Transverse colon (tissue), 4 donors: ENCODE measurements at places on chromosomes 11 and 22. TPM values are rescaled to one million over a fixed set of nuclear protein-coding genes. Genes with fewer than 3 reads are reported as not detected.

DNA sequence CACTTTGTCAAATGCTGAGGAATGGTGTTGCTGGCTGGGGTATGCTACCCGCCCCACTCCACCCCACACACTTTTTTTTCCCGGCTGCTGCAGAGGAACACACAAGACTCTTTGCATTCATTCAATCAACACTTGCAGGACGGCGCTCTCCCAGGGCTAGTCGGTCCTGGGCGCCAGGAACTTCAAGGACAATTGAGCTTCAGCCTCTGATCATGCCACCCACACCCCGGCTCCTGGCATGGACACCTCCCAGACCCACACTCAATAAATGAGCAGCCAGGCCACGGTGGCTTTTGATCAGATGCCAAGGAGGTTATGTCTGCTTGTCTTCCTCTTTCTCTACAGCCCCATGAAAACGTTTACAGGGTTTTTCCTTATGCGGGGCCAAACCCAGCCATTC, 19.8 kb downstream of the TPST2 start:
- H3K36me3 ChIP-seq: no peaks in the 10 kb centered on the region
- no peaks in the 10 kb centered on the region for H3K27me3 ChIP-seq
- no peak overlapping the region for H3K4me3 ChIP-seq
- no peak for DNase-seq
- no peaks in the 10 kb centered on the region for H3K4me1 ChIP-seq

DNA sequence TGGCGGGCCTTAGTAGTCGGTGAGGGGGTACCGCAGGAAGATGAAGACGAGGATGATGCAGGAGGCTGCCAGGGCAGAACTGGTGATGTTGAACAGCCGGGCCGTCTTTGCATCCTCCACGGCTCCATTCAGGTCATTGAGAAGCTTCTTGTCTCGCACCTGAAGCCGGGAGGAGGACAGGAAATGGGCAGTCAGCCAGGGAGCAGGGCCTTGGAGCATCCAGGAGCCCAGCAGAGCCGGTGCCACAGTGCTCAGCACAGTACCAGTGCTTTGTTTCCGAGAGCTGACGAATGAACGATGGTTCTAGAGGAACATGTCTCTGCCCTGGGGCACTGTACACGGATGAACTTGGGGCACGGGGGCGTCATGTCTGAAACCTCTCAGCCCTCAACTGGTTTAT, 15.1 kb downstream of the IFITM10 start:
- H3K4me3 ChIP-seq: no peak overlapping the region
- no peaks in the 10 kb centered on the region for H3K36me3 ChIP-seq
- peaks cover 63% of the 10 kb centered on the region for H3K27me3 ChIP-seq
- no peak for DNase-seq

GRCh38 chr11:18455686-18456372, at the start of gene LDHAL6A:
Gene LDHAL6A (plus strand): TSS chr11:18455856. CDS start chr11:18456681, 825 bp downstream.
- no peaks in the 10 kb centered on the region for H3K36me3 ChIP-seq
- no peak within 1 kb of the TSS for H3K4me3 ChIP-seq
- H3K27me3 ChIP-seq: no peaks in the 10 kb centered on the region
- H3K4me1 ChIP-seq: no peaks in the 10 kb centered on the region
- DNase-seq: no peak

DNA sequence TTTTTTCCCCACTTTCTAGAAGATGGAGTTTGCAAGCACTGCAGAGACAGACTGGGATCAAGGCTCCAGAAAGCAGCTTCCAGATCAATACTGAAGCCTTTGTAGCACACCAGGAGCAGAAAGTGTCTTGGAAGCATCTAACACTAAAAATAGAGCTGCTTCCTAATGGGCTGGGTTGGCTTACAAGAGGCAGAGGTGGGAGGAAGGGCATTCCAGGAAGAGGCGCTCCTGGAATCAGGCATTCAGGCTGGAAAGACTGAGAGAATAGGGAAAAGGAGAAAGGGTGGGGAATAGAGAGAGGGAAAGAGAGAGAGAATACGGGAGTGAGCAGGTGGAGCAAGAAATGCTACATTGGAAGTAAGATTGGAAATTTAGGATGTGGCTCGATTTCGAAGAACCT, 395.9 kb downstream of the OPCML start:
- no peak overlapping the region for H3K27ac ChIP-seq
- no peaks in the 10 kb centered on the region for H3K4me1 ChIP-seq
- no peak overlapping the region for H3K4me3 ChIP-seq
- peaks cover 6% of the 10 kb centered on the region for H3K27me3 ChIP-seq
- DNase-seq: no peak

GRCh38 chr11:91124363-91124762, 901.5 kb upstream of the CHORDC1 start:
- no peaks in the 10 kb centered on the region for H3K27me3 ChIP-seq
- no peak overlapping the region for H3K27ac ChIP-seq
- no peaks in the 10 kb centered on the region for H3K4me1 ChIP-seq
- H3K4me3 ChIP-seq: no peak overlapping the region
- H3K36me3 ChIP-seq: no peaks in the 10 kb centered on the region

Gene SLC35F2
- 2.2 TPM for total RNA-seq

DNA sequence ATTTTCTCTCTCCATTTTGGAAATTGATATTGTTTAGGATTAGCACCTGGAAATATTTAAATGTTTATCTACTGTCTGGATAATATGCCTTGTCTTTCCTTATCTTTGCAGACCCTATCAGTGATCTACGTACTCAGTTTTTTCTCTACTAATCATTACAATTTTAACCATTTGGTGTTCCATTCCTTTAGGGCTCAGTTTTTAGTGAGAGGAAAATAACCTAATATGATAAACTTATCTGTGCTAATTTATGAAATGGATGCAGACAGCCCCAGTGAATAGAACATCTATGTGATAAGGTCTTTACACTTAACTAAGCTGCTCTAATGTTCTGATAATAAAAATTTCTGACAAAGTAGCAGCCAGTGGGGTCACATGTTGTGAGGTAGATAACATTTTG, 68.5 kb downstream of the SVIP start:
- no peak overlapping the region for H3K27ac ChIP-seq
- no peaks in the 10 kb centered on the region for H3K4me1 ChIP-seq
- H3K27me3 ChIP-seq: no peaks in the 10 kb centered on the region
- H3K4me3 ChIP-seq: no peak overlapping the region
- no peaks in the 10 kb centered on the region for H3K36me3 ChIP-seq
- no peak for DNase-seq

Gene TTLL1
- total RNA-seq: 3.7 TPM

- H3K36me3 ChIP-seq: no peaks in the 10 kb centered on the region
- no peaks in the 10 kb centered on the region for H3K27me3 ChIP-seq
- no peak overlapping the region for H3K4me3 ChIP-seq
- H3K4me1 ChIP-seq: no peaks in the 10 kb centered on the region
- DNase-seq: no peak
Observed at GRCh38 chr11:108734956-108735559, 70.2 kb downstream of the DDX10 start.

DNA sequence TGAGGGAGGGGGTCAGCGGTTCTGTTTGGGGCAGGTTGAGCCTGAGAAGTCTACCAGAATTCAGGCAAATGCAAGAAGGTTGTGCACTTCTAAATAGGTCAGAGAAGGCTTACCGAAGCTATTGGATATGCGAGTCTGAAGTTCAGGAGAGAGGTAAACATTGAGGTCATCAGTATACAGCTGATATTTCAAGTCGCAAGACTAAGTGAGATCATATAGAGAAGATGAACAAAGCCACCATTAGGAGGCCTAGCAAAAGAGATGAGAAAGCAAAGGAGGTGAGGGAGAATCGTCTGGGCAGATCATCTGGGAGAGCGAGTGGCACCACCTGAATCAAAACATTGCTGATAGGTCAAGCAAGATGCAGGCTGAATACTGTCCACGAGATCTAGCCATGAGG, 430.6 kb downstream of the BUD13 start:
- no peak overlapping the region for H3K27ac ChIP-seq
- no peaks in the 10 kb centered on the region for H3K4me1 ChIP-seq
- no peaks in the 10 kb centered on the region for H3K36me3 ChIP-seq
- H3K27me3 ChIP-seq: no peaks in the 10 kb centered on the region
- no peak overlapping the region for H3K4me3 ChIP-seq

Gene CTSF
- total RNA-seq: 37.4 TPM

- no peaks in the 10 kb centered on the region for H3K36me3 ChIP-seq
- H3K27ac ChIP-seq: no peak overlapping the region
- no peaks in the 10 kb centered on the region for H3K27me3 ChIP-seq
- H3K4me1 ChIP-seq: no peaks in the 10 kb centered on the region
- no peak overlapping the region for H3K4me3 ChIP-seq
Observed at GRCh38 chr11:11309906-11310305, 43.1 kb downstream of the CSNK2A3 start.

DNA sequence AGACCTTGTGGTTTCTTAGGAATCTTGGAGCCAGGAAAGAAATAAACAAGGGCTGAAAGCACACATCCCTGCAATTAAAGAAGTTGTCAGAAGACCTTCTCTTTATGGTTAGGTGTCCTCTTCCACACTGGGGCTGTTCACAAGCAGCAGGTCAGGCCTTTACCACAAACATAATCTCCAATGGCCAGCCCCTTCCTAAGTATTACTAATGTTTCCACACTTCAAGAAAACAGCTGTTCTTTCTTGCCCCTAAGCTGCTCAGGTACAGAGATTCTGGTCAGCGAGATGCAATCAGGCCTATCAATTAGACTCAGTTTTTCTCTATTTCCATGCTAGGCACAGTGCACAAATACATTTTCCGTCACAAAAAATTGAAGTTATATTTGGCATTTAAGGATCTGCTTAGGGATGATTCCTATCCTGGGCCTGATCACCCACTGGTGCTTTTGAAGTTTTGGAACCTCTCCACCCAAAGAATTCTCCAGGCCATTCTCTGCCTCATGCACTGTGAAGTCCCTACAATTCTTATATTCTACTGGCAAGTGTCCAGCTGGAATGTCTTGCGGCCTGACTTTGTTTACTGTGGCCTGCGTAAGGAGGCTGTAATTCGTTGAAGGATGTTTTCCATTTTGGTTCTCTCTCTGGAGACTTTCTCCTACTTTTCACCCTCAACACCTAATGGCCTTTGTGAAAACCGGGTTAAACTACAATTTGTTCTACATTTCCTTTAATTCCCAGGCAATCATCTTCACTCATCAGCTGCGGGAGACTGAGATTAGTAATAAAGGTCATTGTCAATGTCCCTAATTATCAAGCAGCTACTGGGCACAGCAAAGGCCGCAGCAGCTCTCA, 5.1 kb downstream of the PRAME start:
- no peaks in the 10 kb centered on the region for H3K4me1 ChIP-seq
- DNase-seq: no peak
- H3K27ac ChIP-seq: no peak overlapping the region
- no peak overlapping the region for H3K4me3 ChIP-seq

Gene CCDC116
- total RNA-seq: 0.27 TPM

Gene IGLL1
- not detected for total RNA-seq

GRCh38 chr11:129023968-129024676, 81.5 kb upstream of the TP53AIP1 start:
- H3K27me3 ChIP-seq: no peaks in the 10 kb centered on the region
- peaks cover 18% of the 10 kb centered on the region for H3K4me1 ChIP-seq
- DNase-seq: peak; percentile 87
- no peaks in the 10 kb centered on the region for H3K36me3 ChIP-seq

DNA sequence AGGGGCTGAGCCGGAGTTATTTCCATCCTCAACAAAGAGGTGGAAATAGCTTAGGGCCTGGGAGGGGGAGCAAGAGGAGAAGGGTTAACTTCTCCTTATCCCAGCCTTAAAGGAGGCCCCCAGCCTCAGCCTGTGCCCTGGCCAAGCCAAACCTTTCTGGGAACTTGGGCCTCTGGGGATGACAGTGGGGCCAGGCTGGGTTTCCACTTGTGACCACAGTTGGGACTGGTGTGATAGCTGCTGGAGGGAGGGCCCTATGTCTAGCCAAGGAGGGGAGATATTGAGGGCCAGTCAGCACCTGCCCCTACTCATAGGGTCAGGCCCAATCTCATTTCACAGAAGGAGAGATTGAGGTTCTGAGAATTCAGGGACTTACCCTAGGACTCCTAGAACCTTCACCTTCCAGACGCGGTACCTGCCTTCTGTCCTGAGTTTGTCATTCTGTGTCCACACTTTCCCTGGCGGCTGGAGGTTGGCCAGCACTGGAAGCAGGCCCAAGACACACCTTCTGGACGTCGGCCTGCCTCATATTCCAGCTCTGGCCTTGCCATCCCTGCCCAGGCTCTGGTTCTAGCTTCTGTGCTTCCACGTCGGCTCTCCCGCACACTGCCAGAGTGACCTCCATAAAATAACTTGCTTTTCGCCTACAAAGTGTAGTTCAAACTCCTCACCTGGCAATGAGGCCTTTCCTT, 3.1 kb downstream of the RELT start:
- H3K27me3 ChIP-seq: no peaks in the 10 kb centered on the region
- H3K27ac ChIP-seq: no peak overlapping the region
- no peaks in the 10 kb centered on the region for H3K36me3 ChIP-seq
- peak; percentile 42 for DNase-seq
- no peak overlapping the region for H3K4me3 ChIP-seq

- H3K4me3 ChIP-seq: no peak overlapping the region
- no peaks in the 10 kb centered on the region for H3K27me3 ChIP-seq
- no peak for DNase-seq
- no peaks in the 10 kb centered on the region for H3K36me3 ChIP-seq
- H3K4me1 ChIP-seq: peaks cover 8% of the 10 kb centered on the region
- H3K27ac ChIP-seq: no peak overlapping the region
Observed at GRCh38 chr22:41570221-41570620, 9.4 kb downstream of the CSDC2 start.

- no peak overlapping the region for H3K27ac ChIP-seq
- peak; percentile 63 for DNase-seq
- no peak overlapping the region for H3K4me3 ChIP-seq
- H3K36me3 ChIP-seq: no peaks in the 10 kb centered on the region
- no peaks in the 10 kb centered on the region for H3K4me1 ChIP-seq
Observed at GRCh38 chr11:79864882-79865281, 424.1 kb upstream of the TENM4 start.

Gene UBE2L6
- total RNA-seq: 21.8 TPM

GRCh38 chr11:2369320-2369719, 7.8 kb upstream of the CD81 start:
- no peaks in the 10 kb centered on the region for H3K4me1 ChIP-seq
- H3K27ac ChIP-seq: no peak overlapping the region
- no peaks in the 10 kb centered on the region for H3K27me3 ChIP-seq
- H3K36me3 ChIP-seq: no peaks in the 10 kb centered on the region
- no peak overlapping the region for H3K4me3 ChIP-seq
- DNase-seq: no peak

- DNase-seq: no peak
- no peaks in the 10 kb centered on the region for H3K36me3 ChIP-seq
- no peak overlapping the region for H3K27ac ChIP-seq
- H3K4me3 ChIP-seq: no peak overlapping the region
- H3K27me3 ChIP-seq: no peaks in the 10 kb centered on the region
Observed at GRCh38 chr22:42801252-42802080, 55.6 kb downstream of the ARFGAP3 start.
